ENCODE measurements at places on chromosomes 2 and 18.

GRCh38 chr18:48129621-48130082, 199.2 kb upstream of the SMAD2 start:
- DNase-seq: no peak

- no peak for DNase-seq
Observed at GRCh38 chr2:26644188-26644835, 3.1 kb upstream of the CIB4 start.

DNA sequence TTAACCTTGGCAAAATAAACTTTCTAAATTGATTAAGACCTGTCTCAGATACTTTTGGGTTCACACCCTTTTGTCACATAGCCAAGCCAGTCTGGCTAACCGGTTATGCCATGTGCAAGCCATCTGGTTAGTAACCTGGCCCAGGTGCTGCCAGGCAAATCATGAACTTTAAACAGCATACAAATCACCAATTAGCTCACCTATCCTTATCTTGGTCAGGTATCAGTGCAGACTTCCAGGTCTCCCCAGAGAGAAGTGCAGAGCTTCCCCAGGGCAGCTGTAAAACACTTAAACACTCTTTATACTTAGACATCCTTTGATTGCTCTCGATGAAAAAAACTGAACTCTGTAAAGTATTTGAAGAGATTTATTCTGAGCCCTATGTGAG, 14.9 kb upstream of the MC5R start:
- no peak for DNase-seq

- DNase-seq: no peak
Observed at GRCh38 chr2:99936065-99936464, 206.3 kb downstream of the AFF3 start.

GRCh38 chr2:240060977-240061591, 7.8 kb upstream of the OR6B3 start:
- DNase-seq: peak; percentile 53

- no peak for DNase-seq
Observed at GRCh38 chr18:62881509-62882016, 166.2 kb downstream of the PHLPP1 start.

DNA sequence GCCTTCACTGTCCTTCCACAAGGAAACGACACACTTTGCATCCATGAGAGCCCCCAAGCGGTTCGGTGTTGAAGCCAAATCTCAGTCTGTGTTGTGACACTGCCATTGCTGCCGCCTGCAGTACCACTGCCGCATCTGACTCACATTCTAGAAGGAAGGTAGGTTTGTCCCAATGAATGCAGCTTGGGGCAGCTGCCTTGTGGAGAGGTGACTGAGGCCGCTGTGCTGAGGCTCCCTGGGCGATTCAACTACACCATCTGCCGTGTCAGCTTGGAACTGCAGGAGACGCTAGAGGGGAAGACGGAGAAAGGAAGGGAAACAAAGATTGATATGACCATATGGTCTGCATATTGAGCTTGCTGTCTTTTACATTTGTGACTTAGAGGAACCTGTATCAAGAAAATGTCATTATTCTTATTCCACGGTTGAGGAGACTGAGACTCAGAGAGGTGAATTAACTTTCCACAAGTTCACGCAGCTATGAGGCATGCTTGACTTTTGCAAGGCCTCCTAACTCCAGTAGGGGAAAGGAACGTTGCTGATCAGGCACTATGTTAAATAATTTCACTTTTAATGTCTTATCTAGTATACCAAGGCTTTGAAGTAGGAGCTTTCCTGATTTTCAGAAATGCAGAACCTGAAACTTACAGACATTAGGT, 43.5 kb upstream of the LMAN1 start:
- DNase-seq: peak; percentile 59

GRCh38 chr2:217710211-217710765, 292.5 kb downstream of the TNS1 start:
- DNase-seq: peak; percentile 55

GRCh38 chr2:55733335-55733734, 39.7 kb upstream of the PNPT1 start:
- DNase-seq: no peak

GRCh38 chr18:12703664-12704063, 822 bp downstream of the PSMG2 start:
- peak; percentile 17 for DNase-seq

- no peak for DNase-seq
Observed at GRCh38 chr2:49948091-49948490, 793.8 kb upstream of the FSHR start.

DNA sequence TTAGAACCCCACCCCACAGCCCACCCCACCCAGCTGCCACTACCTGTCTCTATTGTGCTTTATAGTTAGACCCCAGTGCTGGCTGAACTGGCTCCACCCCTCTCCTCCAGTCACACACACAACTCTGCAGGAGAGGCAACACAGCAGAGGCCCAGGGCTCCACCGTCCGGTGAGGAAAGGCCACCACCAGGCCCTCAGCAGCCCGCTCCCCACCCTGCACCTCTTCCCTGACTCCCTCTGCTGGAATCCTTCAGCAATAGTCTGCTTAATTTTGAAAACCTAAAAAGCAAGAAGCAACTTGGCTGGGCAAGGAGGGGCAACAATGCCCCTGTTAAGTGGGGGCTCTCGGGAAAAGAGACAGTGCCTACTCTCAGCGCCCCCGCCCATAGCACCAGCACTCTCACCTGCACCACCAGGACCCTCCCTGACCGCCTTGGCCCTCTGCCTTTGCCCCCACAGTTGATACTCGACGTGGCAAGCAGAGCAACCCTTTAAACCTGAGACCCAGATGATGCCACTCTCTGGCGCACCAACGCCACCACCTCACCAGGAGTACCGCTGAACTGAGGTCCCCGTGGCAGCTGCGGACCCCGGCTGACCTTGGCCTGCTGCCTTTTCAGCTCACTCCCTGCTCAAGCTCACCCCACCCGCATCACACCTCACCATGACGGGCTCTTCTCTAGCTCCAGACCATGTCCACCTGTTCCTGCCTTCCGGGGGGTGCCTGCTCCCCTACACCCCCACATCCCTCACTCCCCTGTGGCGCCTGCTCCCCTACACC, 45.7 kb downstream of the NDUFA10 start:
- no peak for DNase-seq

DNA sequence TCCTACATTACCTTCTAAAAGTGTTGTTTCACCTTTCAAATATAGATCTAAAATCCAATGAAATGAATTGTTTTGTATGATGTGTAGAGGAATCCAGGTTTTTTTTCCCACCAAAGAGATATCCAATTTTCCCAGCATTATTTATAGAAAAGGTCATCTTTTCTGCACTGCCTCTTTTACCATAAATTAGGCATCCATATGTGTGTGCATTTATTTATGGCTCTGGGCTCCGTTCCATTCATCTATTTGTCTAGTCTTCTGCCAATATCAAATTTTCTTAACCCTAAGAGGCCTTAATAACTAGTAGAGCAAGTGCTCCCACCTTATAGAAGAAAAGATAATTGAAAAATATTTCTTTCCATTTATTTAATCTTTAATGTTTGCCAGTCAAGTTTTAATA, 88.3 kb downstream of the ATAD2B start:
- DNase-seq: no peak

GRCh38 chr18:30254331-30254730, 788.2 kb downstream of the DSC3 start:
- DNase-seq: no peak

DNA sequence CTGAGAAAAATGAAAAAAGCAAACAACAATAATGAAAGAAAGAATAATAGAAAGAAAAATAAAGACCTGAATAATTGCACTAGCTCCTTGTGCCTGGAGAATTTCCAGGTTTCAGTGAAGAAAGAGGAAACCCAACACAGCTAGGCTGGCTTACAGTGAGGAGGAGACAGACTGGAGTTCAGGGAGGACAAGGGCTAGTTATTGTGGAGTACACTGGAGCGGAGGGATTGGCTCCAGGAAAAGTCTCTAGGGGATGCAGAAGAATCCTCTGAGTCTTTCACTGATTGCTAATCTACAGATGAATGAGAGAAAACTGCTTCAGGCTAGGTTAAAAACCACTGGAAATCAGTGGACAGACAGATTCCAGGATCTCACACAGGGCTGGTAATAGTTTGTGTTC, 163.6 kb upstream of the RBMS1 start:
- DNase-seq: no peak

DNA sequence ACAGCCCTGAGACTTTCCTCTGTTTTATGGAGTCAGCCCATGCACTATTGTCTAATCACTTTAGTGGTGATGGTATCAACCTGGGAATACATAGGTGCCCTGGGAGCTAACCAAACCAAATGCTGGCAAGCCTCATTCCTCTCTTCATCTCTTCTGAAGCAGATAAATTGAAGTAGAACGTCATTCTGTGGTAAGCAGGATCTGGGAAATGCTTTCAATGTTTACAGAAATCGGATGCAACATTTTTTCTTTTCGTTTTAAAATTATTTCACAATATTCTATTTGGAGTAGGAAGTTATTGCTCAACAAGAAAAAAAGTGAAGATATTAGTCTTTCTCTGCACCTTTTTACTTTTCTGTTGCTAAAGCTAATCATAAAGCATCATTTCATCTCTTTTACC, 114.2 kb downstream of the RBMS1 start:
- DNase-seq: peak; percentile 84

DNA sequence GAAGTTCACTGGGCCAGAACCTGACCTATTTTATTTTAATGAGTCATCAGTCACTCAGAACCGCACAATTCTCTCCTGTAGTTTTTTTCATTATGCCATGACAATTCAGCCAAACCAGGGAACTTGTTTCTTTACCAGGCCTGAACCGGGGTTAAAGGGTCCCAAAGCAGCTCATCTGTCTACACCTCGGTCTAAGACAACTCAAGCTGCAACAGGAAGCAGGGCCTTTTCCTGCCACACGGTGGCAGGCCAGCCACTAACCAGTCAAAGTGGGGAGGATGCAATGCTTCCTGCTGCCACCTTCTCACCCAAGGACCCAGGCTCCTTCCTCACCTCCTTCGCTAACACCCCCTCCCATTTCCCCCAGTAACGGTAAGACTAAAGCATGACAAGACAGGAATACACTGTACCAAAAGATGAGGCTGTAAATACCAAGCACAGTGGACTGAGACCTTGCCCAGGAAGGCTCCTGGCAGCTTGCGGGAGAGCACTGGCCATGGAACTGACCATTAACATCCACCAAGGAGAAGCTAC, 56.7 kb upstream of the ACKR3 start:
- DNase-seq: peak; percentile 56

DNA sequence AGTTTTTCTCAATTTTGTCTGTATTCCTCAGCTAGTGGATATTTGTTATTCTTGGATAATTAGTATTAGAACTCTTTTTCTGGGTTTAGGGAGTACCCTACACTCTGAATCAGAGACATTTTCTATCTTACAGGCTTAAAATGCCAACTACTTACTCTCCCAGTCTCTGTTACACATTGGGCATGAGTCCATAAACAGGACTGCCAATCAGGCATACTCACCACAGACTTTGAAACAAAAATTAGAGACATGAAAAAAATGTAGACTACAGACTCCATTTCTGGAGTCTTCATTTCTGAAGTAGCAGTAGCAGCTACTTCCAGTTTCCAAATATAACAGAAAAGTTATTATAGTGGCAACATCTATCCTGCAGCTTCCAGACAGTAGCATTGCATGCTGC, 279.7 kb downstream of the MBD5 start:
- no peak for DNase-seq

GRCh38 chr2:173141666-173142065, 66.0 kb downstream of the MAP3K20 start:
- no peak for DNase-seq

DNA sequence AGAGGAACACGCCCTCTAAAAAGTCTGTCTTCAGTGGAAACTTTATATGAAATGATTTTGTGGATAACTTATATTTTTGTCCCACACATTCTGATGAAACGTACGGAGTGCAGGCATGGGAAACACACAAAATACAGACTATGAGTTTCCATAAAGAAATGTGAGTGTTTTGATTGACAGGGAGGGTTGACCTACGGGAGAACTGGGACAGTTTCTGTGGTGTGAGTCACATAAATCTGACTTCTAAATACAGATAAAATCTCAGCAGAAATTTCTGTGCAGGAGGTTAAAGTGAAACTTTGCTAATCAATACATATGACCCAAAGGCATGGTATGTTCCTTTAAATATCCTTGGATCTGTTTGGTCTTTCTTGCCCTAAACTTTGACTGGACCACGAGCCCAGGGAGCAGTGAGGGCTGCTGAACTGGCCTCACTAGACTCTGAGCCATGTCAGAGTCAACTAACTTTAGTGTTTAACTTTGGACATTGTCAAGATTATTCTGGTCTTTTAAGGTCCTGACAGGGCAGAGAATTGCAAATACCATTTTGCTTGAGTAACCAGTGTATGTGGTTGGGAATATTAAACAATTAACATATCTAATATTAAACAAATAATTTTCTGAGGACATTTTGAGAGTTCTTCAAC, 206.9 kb upstream of the LYPD1 start:
- no peak for DNase-seq

DNA sequence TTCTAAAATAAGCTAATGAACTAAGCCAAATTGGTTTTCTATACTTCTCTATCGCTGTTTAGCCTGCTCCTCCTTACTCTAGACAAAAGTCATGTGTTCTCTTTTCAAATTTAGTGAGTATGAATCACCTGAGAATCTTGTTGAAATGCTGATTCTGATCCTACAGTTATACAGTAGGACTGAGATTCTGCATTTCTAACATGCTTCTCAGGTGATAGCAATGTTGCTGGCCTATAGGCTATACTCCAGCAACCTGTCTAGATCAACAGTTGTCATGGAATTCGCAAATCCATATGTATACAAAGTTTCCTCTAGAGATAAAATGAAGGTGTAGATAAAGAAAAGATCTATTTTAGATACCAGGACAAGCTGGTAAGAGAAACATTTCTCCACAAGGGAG, 62.9 kb downstream of the MEMO1 start:
- no peak for DNase-seq

DNA sequence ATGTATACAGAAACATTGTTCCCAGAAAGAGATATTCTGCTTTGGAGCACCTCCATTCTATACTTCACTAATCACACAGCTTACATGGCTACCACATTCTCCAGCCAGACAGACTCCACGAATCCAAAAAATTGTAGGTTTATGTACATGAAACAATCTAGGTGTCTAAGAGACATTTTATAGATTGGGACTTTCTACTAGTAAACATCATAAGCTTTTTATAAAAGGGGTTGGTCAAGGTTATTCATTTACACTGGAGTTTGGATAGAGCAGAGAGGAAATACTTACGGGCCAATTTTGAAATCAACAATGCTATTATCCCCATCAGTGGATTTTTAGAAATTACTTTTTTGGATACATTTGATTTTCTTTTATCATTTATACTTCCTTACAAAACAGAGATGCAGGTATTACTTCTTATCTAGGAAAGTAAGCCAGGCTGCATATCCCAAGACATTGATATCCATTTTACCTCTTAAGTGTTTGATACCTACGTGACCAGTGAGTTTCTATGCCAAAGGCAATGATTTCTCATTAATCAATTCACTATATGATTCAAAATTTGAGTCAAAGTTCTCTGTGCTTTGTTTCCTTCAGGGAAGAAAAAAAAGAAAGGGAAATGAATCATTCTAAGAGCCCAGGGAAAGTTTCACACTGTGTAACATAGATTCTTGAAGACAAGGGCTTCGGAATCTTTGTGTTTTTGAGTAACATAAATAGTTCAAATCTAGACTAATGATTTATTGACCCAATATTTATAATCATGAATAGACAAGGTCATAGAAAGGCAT, 140.5 kb downstream of the PTH2R start:
- DNase-seq: no peak

- DNase-seq: no peak
Observed at GRCh38 chr2:237966250-237966564, 607 bp upstream of the UBE2F start.
